ENCODE measurements at places on chromosomes 13 and 19.

- DNase-seq: no peak
These were observed 96.4 kb upstream of the STARD13 start for GRCh38 chr13:33381906-33382305.

GRCh38 chr13:112752711-112753541 lies 63.1 kb downstream of the ATP11A start:
- DNase-seq: no peak

- DNase-seq: no peak
These were observed 949 bp downstream of the RAB3A start for GRCh38 chr19:18202778-18203407.

DNA sequence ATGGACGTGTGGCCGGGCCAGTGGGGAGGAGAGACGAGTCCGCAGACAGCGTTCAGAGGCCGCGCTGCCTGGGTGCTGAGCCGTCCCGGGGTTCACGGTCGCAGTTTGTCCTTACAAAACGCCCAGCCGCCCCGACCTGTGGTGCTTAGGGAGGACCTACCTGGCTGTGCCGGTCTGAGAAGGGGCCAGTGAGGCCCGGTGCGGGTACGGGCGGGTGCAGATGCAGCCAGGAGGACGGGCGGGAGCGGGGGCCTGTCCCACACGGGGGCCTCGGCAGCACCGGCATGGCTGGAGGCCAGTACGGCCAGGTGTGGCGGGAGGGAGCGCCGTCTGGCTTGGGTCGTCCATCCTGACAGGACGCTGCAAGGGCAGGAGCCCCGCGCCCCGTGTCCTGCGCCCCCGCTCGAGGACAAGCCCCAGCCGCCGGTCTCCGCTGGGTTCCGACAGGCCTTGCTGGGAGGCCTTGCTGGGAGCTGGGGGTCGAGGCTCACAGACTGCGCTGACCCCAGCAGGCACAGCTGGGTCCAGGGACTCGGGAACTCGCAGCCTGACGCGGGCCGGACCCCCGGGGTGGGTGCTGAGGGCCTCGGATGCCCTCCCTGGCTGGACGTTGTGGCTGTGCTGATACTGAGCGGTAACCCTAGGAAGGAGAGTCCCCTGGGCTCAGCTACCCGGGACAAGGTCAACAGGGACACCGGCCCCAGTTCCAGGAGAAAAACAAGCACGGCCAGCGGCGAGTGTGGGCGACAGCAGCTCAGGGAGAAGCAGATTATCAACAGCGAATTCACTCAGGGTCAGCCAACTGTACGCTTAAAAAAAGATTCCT lies 5.3 kb upstream of the PROZ start:
- DNase-seq: peak; percentile 46

- DNase-seq: no peak
These were observed 34.7 kb upstream of the IRS2 start for GRCh38 chr13:109821103-109821502.

DNA sequence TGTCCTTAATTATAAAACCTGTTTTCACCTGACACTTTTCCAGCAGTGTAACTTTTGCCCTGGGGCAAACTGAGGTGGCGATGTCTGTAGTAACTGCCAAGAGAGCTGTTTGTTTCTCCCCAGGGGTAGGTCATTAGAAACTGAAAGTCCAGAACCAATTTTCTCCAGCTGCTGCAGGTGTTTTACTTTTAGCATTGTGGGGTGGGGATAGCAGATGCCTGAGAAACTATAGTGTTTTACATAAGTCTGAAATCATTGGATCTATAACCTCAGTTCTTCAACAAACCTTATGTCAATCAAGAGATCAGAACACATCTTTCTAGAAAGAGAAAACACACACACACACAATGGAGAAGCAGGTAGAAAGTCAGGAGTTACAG lies 92.7 kb downstream of the LHFPL6 start:
- DNase-seq: no peak

Data from activated CD4-positive, CD25-positive, alpha-beta regulatory T cell treated with anti-CD3 and anti-CD28 coated beads, Interleukin-2, amount 50 U/mL, for 72 hours (primary cell).